ENCODE measurements at places on chromosomes 13 and 19.

DNA sequence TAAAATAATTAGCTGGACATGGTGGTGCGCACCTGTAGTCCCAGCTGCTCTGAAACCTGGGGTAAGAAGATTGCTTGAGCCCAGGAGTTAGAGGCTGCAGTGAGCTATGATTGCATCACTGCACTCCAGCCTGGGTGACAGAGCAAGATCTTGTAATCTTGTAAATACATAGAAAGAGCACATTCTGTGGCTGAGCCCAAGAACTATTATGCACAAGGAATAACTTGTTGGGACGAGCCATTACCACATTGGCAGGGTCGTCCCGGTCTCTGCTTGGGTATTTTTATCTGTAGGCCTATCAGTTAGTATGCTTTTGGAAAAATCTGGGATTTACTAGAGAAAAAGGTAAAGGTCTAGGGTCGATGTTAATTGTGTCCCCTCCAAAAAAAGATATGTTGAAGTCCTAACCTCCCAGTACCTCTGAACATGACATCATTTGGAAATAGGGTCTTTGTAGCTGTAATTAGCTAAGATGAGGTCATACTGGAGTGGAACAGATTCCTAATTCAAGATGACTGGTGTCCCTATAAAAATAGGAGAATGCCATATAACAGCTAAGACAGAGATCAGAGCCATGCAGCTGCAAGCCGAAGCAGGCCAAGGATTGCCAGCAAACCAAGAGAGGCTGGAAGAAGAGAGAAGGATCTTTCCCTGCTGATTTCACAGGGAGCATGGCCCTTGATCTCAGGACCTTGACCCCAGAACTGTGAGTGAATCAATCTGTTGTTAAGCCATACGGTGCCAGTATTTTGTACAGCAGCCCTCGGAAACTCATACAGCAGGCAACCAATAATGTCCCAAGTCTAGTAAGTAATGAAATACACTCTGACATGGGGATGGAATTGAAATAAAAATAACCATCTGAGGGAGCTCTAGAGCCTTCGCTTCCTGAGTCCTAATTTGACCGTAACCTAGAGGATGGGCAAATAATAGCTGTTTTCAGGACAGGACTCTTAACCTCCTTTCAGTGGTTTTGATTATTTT, 77.0 kb downstream of the TM9SF2 start:
- no peak for DNase-seq

- peak; percentile 24 for DNase-seq
Observed at GRCh38 chr19:802498-803098, 5.3 kb downstream of the PTBP1 start.

- DNase-seq: no peak
Observed at GRCh38 chr13:94595001-94595949, 677 bp downstream of the TGDS start.

DNA sequence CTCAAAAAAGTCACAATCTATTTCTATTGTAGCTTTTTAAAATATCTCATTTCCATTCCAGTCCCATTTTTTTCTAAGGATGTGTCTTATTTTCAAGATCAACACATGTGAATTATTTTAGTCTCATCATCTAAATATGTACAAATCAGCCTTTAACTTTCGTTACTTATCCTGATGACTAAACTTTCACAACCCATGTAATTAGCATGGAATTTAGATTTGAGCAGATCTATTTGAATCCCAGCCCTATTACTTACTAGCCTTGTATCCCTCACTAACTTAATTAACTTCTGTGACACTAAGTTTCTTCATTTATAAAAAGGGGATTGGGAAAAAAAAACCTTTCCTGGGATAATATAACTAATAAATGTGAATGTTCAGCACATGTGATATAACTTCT, 81.1 kb downstream of the UFM1 start:
- no peak for DNase-seq

DNA sequence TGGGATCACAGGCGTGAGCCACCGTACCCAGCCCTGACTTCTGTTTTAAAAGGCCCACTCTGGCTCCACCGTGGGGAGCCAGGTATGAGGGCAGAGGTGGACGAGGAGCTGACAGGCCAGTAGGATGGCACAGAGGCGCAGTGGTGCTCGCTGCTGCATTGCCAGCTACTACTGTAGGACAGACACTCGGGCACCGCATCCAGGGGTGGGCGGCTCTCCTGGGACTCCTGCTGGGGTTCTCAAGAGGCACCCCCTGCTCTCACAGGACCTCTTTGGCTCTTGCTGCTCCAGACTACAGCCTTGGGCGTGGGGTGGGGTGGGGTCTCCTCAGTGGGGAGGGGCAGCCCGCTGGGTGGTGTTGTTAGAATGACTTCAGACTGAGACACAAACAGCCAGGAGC, 53.4 kb downstream of the LATS2 start:
- DNase-seq: no peak

DNA sequence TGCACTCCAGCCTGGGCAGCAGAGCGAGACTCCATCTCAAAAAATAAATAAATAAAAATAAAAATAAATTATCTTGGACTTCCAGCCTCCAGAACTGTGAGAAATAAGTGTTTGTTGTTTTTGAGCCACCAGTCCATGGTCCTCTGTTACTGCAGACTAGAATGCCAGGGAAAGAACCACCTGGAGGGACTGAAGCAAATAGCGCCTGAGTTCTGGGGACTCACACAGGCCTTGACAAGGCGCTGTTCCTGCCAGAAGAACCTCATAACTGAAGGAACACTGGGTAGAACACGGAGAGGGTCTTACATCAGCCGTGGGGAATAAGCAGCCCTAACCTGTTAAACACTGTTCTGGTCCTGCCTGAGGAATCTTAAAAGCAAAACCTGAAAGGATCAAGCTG, 8.4 kb upstream of the LENG8 start:
- DNase-seq: no peak

DNA sequence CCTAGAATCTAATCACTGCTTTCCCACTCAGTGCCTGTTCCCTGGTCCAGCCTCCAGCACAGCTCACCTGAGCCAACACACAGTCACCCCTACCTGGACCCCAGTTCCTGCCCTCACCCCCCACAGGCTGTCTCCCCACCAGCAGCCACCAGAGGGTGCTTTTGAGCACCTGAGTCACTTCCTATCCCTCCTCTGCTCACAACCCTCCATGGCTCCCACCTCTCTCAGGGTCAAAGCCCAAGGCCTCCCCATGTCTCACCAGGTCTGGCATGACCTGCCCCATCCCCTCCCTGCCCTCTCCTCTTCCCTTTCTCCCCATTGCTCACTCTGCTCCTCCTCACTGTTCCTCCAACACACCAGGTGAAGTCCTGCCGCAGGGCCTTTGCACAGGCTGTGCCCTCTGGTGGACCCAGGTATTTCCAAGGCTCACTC, 7.1 kb upstream of the DPP9 start:
- no peak for DNase-seq

- no peak for DNase-seq
Observed at GRCh38 chr13:54445453-54445852, 1416.8 kb downstream of the OLFM4 start.

DNA sequence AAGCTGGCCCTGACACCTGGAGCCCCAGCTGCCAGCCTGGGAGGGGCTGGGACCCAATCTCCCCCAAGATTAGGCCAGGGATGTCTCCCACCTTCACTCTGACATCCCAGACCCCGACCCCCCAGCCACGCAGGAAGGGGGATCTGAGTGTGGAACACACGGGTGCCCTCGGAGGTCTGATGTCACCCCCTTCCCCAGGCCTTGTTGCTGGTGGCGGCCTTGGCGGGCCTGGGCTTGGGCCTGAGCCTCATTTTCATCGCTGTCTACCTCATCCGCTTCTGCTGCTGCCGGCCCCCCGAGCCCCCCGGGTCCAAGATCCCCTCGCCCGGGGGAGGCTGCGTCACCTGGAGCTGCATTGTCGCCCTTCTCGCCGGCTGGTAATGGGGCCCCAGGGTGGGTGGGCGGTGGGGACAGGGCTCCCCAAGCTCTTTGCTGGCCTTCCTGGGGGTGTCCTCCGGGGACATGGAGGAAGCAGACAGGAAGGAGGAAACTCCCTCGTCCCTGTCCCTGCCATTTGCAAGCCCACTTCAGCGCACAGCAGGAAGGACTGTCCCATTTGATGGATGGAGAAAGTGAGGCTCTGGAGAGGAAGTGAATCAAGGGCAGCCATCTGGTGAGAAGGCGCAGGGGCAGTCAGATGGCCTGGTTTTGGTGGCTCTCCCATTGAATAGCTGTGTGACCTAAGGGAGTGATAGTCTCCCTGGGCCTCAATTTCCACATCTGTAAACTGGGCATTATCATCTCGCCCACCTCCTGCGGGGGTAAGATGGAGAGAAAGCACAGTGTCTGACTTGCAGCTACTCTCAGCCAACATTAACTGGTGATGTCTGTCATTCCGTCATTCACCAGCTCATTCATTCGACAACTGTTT, 3.9 kb downstream of the TTYH1 start:
- DNase-seq: no peak

GRCh38 chr19:8657869-8658268, 27.4 kb downstream of the NFILZ start:
- DNase-seq: no peak

DNA sequence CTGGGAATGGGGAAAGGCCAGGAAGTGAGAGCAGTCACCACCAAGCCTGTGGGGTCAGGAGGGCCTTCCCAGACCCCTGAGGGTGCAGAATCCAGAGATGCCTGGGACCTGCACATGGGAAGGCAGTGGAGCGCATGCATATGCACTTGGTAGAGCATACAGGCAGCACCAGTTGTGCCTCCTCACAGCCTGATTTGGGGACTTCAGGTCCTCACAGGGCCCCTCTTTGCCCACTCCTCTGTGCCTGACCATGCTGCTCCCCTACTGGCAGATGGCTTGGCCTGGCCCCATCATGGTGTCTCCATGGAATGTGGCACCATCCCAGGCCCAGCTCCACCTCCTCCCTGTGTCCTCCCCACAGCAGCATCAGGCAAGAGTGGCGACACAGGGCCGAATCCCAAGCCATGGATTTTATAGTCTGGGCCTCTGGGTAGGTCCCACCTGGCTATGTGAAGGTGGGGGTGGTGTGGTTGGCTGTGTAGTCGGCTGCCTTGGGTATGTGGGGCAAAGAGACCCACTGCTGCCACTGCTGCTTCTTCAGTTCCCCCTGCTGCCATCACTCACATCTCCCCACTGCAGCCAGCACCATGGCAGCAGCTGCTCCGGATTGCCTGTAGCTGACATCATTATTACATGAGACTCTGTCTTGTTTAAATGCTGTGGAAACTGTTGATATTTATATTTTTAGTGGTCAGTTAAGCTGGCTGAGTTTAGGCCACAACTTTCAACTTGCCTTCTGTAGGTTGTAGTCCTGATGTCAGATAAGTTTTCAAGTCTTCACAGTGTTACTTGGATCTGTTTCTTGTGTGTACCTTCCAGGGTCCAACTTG, 247.0 kb downstream of the GPC6 start:
- no peak for DNase-seq

GRCh38 chr13:77239312-77239711, 87.6 kb downstream of the MYCBP2 start:
- no peak for DNase-seq

- DNase-seq: peak; percentile 80
Observed at GRCh38 chr19:18419195-18419698, at the start of gene SSBP4. SSBP4 (plus strand) TSS chr19:18419398; CDS start chr19:18419649, 251 bp downstream.

All from D721Med (cell line).